Renal cortex interstitium (tissue), 15 donors: ENCODE measurements at places on chromosomes 3 and 15. TPM values are rescaled to one million over a fixed set of nuclear protein-coding genes. Genes with fewer than 3 reads are reported as not detected.

Gene MUC20
- polyA plus RNA-seq, result 37.2 TPM

DNA sequence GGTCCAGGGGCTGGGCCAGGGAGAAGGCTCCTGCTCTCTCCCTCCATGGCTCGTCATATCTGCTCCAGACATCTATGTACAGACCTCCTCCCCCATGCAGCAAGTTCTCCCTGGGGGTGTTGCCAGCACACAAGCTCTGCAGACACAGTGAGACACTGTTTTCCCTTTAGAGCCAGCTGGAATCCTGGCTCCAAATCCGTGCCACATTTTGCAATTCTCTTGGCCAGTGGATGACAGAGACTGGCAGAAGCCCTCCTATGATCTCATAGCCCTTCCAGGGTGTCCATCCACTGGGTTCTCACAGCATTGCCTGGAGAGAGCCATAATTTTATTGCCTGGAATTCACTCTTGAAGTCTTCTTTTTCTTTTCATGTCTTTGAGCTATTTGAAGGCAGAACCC, 203.9 kb downstream of the TLE3 start:
- DNase-seq, result no peak

DNA sequence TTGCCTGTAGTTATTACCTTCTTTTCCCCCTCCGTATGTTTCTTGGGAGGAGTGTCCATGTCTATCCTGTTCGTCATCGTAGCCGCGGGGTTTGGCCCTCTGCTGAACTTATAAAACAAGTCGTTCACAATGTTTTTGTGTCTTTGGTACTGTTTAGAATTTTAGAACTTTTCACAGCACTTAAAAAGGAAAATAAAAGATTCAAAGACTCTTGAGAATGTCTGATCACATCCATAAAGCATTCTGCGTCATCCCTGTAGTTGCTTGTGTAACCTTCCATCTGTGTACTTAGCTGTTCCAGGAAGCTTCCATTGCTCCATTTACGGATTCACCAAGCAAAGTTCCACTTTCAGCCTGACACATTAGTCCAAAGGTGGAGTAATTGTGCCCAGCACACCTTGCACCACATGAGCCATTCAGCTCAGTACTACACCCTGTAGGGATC, 677.1 kb upstream of the NR2F2 start:
- DNase-seq, result no peak

- no peak for DNase-seq
Measured at GRCh38 chr3:123412811-123413604, 35.9 kb downstream of the ADCY5 start.

- DNase-seq, result no peak
Measured at GRCh38 chr15:89139613-89140499, 51.6 kb downstream of the ABHD2 start.

Gene NR2E3
- 0.31 TPM for polyA plus RNA-seq

Gene TAGLN3
- 3.0 TPM for polyA plus RNA-seq

DNA sequence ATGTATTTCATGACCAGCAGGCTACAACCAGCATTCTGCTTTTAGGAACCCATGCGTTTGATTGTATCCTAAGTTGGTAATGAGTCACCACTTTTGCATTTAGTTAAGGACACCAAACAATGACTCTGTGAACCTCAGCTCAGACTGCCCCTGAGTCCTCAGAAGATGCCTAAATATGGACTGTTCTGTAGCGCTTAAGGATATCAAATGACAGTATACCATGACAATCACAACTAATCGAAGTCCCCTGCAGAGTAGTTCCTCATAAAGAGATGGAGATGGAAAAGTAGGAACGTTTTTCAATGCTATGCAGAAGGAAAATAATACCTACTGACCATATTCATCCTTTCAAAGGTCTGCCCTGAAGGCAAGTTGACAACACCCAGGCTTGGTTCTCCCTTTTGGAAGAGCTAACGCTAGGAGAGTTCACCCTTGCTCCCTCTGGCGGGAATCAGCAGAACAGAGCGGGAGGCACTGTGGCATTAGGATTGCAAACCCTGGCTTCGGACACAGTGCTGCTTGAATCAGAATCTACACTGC, 508.6 kb downstream of the FHIT start:
- no peak for DNase-seq

Gene SCAANT1
- 0.89 TPM for polyA plus RNA-seq

Gene ST8SIA2
- 4.0 TPM for polyA plus RNA-seq

DNA sequence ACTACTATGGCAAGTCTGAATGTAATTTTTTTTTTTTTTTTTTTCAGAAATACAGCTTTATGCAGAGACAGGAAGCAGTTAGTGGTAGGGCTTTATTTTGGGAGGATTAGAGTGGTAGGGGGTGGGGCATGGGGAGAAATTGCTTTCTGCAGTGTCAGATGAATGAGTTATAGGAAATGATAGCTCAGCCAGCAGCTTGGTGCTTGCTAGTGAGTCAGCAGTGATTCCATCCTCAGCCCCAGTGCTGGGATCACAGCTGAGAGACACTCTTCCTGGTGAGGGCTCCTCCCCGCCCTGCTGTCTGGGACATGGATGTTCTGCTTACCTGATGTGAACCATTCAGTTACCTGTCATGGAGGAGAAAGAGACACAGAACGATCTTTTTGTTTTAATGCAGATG, 39.6 kb downstream of the SEMA6D start:
- DNase-seq, result no peak

- DNase-seq, result peak; percentile 32
Measured at GRCh38 chr3:151156618-151157216, 46.3 kb downstream of the GPR171 start.

Gene SAMMSON
- polyA plus RNA-seq, result not detected

GRCh38 chr3:172582712-172583111, 59.5 kb upstream of the TNFSF10 start:
- DNase-seq, result no peak

Gene PPARG
- polyA plus RNA-seq, result 25.2 TPM

Gene MYEF2
- polyA plus RNA-seq, result 108 TPM

DNA sequence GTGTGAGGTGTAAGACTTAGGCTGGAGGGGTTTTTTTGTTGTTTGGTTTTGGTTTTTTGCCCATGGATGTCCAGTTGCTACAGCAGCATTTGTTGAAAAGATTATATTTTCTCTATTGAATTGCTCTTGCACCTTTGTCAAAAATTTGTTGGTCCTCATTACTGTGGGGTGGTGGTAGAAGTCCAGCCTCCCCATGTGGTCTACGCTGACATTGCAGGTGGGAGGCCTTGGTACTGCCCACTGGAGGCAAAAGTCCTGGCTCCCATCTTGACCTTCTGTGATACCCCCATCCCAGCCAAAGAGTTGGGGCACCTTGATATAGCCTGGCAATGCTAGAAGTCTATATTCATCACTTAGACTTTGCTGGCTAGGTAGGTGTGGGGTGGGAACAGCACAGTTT, 5.4 kb upstream of the RAB6B start:
- DNase-seq, result no peak

DNA sequence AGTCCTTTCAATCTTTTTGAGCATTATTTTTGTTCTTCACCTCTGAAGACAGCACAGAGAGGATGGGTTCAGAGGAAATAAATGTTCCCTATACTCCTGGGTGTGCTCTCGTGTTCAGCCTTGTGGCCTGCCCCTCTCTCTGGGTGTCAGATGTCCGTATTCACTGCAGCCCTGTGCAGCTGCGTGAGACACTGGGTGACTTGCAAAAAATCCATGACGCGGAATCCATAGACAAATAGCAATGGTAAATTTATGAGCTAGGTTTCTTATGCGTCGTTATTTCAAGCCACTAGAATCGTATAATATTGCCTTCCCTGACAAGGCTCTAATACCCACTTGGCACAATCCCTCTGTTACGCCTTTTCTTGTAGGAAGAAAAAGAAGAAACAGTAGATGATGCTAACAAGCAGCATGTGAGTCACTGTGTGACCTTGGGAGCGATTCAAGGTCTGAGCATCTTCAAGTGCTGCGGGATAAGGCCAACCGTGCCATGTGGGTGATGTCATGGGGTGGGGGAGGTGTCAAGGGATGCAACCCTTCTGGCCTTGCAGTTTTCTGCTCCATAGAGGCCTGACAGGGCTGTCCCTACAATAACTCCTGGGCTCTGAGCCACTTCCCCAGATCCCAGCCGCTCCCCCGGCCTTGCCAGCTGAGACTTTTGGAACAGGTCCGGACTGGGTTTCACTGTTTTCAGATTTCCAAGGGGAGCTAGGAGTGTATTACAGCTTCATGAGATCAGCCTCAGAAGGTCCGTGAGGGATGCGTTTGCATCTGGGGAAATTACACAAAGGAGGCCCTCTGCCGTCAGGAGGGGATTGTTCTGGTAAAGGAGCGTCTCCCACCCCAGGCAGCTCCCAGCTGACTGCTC, 47.6 kb upstream of the POMGNT2 start:
- no peak for DNase-seq

DNA sequence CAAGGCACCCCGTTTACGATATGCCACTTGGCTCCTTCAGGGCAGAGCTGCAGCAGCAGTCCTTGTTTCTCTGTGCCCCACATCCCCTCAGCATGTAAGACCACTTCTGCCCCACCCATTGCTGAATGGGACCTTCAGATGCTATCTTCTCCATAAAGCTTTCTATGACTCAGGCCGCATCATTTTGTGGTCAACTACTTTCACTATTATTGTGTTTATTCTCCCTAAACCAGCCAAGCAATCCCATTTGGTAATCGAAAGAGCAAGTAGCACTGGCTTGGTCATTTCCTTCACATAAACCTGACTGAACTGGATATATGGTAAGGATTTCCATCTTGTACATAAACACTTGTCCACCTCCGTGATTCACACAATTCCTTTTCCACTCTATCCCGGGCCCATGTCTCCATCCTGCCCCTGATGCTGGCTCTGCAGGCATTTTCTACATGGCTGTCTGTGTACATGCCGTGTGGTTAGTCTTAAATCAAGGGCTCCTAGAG, 25.7 kb downstream of the LIPC start:
- no peak for DNase-seq

DNA sequence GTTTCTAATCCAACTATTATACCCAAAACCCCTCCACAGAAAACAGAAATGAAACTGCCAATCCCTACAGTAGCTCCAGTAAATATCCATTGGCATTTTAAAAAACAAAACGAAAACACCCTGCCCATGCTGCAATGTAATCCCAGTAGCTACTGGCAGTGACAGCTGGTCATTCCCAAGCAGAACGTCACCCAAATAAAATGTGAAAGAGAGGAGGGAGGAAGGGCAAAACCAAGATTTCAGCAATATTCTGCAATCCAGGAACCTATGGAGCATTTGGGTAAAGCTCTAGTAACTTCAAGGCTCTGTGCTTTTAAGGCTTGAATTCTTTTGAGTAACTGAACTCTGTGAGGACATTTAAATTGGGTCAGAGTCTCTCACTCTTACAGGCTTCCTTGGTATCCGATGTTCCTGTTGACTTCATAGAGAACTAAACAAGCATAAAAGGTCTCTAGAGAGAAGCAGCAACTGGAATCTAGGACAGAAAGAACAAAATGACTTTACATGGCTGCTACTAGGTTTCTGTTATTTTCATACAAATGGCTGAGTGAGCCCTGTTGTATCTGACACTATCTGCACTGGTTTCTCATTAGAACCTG, 136.2 kb downstream of the TNIK start:
- DNase-seq, result no peak

DNA sequence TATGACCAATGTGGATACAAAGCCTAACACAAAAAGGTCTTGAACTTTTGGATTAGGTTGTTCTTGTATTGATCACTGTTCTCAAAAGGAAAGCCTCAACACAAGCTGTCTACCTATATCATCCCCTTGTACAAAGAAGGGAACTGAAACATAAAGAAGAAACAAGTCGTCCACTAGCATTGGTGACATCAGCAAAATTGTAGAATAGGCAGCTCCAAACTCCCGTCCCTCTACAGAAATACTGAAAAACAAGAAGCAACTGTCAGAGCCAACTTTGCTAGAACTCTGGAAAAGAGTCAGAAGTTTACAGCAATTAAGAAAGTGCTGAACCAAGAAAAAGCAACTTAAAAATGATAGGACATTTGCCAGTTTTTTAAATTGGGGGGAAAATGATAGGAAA, 7.5 kb upstream of the NR1I2 start:
- DNase-seq, result no peak
